ENCODE measurements at places on chromosomes 1 and 21.

- no peak for DNase-seq
Observed at GRCh38 chr1:30045304-30046090, 677.9 kb downstream of the MATN1 start.

DNA sequence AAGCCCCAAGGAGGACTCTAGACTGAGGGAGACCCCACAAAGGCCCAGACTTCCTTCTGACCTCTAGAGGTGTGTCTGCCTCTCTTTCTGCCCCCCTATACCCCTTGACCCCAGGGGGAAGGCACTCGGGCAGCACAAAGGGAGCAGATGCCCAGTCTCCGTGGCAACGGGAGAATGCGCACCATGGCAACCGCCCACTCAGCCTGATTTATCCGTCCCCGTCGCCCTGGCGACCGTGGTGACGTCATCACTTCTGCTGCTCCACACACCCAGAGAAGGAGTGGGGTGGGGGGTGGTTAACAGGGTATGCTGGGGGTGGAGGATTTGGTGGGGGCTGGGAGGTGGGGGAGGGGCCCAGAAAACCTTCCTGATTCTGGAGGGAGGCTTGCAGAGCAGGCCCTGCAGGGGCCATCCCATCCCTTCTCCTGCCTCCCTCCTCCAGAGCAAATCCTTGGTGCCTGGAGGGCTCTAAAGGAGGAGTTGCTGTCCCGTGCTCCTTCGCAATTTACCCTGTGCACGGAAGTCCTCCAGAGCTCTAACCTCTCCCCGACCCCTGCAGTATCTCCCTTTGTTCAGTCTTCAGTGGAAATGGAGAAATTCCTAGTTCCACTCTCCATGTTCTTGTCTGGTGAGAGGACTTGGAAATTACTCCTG is 6.3 kb downstream of the CELF3 start:
- peak; percentile 68 for DNase-seq

GRCh38 chr1:21673277-21673780 is 4.2 kb upstream of the RAP1GAP start:
- DNase-seq, result no peak

DNA sequence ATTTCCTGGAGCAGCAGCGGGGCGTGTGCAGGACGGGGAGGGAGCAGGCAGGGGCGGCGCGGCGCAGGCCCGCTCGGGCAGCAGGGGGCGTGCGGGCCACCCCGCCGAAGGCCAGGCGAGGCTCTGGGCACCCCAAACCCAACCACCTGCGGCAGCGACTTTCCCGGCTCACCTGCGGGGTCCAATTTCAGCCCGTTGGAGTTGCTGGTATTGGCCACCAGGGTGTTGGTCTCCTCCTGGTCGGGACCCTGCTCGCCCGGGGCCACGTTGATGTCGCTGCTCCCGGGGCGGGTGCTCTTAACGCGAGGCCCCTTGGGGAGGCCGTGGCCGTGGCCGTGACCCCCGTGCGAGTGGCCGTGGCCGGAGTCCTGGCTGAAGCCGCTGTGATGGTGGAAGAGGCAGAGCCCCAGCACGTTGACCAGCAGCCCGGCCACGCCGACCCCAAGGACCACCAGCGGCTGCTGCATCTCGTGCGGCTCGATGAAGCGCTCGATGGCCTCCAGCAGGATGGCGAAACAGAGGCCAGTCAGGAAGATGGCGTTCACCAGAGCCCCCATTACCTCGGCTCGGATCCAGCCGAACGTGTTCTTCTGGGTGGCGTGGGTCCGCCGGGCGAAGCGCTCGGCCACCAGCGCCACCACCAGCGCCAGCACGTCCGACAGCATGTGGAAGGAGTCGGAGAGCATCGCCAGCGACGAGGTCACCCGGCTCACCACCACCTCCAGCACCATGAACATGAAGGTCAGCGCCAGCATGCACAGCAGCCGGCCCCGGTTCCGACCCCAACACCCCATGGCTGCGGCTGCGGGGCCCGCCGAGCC is 932 bp downstream of the SLC30A1 start:
- DNase-seq, result peak; percentile 79

DNA sequence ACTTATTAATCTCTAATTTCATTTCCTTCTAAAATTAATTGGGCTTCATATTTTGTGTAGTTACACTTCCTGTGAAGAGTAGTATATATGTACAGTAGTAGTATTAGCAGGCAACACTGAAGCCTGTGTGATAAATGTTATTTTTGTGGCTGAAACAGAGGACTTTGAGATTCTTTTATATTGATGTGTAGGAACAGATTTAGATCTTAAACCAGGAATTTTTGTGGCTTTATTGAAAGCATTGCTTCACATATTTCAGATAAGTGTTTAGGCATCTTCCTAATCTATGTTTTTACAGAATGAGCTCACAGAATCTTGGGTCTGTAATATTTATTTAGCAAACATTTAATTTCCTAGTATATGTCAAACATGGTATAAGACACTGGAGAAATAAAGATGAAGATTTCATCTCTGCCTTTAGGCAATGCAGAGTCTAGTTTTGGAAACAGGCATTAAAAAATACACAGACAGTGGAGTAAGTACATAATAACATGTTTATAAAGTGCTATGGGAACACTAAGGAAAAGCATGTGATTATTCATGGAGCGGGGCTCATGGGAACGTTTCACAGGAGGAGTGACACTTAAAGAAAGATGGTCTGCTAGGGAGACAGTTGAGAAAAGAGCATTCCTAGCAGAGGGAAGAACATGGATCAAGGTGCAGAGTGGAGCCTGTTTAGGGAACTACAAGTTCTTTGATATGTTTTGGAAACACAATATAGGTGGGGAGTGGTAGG is 52.7 kb downstream of the MIGA1 start:
- DNase-seq, result no peak

DNA sequence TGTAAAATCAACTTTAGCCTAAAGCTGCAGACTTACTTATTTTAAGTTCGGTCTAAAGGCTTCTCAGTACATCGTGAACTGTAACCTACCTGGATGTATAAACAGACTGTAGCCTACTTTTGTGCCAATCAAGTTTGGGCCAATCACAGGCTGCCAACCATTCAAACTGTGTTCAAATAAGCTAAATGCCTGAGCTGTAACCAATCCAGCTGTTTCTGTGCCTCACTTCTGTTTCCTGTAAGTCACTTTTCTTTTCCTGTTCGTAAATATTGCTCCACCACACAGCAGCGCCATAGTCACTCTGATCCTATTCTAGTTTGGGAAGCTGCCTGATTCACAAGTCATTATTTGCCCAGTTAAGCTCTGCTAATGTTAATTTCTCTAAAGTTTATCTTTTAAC is 37.5 kb upstream of the SLAMF9 start:
- no peak for DNase-seq

- no peak for DNase-seq
Observed at GRCh38 chr1:12368646-12369045, 138.8 kb downstream of the VPS13D start.

- DNase-seq, result no peak
Observed at GRCh38 chr1:925561-926421, 2.1 kb downstream of the SAMD11 start.

DNA sequence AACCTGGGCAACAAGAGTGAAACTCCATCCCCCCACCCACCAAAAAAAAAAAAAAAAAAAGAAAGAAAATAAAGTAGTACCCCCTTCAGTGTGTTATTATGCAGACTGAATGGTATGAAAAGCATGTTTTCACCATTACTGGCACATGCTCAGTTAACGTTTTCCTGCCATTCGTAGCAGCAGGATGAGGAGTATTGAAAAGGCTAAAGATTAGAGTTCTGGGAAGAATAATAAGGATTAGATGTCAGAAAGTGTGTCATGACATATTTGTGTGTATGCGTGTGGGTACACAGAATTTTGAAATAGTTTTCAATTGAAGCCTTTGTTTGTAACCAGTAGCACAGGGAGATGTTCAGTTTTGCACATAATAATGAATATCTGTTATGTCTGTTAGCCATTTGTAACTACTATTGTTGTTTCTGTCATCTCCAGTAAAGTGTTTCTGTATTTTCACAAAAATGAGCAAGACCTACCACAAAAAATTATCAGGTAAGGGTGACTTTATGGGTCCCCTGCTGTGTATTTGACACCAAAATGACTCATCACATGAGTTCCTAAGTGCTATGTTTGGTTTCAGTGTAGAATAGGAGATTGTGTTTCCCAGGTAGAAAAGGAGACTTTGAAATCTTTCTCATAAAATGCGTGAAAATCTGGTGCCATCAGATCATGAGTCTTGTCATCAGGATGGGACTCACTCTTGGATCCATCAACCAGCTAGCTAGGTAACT is 358.9 kb downstream of the DISC1 start:
- no peak for DNase-seq

DNA sequence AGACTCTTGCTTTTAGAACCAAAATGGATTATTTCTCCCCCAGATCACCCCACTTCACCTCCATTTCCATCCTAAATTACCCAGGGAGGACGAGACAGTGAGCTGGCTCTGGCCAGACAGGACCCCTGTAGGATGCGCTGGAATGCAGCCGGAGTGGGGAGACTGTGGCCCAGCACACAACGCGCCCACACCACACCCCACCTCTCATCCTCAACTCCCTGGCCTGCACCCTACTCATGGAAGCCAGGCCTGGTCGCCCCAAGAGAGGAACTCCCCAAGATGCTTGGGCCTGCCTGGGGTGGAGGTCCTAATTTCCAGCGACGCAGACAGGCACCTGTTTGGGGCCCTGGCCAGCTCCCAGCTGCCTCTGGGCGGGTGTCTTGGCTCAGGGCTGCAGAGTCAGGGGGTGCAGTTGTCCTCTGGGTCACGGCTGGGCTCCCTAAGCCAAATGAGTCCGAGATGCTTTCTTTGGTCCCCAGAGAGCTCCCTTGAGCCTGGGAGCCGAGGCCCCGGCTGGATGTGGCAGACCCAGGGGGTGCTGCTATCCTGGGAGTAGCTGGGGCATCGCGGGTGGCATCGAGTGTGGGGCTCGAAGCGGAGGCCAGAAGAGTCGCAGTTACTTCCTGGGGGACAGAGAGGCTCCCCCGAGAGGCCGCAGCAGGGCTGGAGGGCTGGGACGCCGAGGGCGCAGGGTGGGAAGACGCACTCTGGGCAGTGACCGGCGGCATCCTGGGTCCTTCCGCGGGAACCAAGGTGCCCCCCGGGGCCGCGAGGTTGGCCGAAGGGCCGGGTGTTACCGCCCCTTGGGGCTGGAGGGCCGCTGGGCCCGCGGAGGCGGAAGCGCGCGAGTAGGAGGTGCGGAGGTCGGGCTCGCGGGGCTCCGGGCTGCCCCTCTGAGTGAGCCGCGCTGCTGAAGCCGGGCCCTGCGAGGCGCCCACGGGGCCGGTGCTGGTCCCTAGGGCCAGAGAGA is 10.4 kb downstream of the CLEC20A start:
- DNase-seq, result no peak

- no peak for DNase-seq
Observed at GRCh38 chr1:21654209-21654608, 14.9 kb downstream of the RAP1GAP start.

DNA sequence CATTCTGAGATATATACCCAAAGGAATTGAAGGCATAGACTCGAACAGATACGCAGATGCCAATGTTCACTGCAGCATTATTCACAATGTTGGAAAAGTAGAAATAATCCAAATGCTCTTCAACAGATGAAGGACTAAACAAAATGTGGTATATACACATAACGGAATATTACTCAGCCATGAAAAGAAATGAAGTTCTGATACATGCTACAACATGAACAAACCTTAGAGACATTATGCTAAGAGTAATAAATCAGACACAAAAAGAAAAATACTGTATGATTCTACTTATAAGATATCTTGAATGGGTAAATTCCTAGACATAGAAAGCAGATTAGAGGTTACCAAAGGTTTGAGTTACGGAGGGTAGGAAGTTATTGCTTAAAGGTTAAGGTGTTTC is 57.9 kb downstream of the SLC25A24 start:
- DNase-seq, result no peak
